Pons (tissue), 1 donor: ENCODE measurements at places on chromosomes 11 and 22.

- DNase-seq: no peak
Observed at GRCh38 chr22:30150212-30150611, 69.9 kb downstream of the HORMAD2 start.

- DNase-seq: no peak
Observed at GRCh38 chr11:70569618-70569890, 171.2 kb downstream of the CTTN start.

- DNase-seq: no peak
Observed at GRCh38 chr22:46653596-46653995, 33.4 kb downstream of the GRAMD4 start.

GRCh38 chr11:63915961-63916836 is 765 bp downstream of the RCOR2 start:
- no peak for DNase-seq

- no peak for DNase-seq
Observed at GRCh38 chr11:126225295-126225665, 13.7 kb downstream of the FAM118B start.

- peak; percentile 41 for DNase-seq
Observed at GRCh38 chr11:35058669-35059434, 80.1 kb upstream of the CD44 start.

- no peak for DNase-seq
Observed at GRCh38 chr11:8477680-8478079, 116.3 kb downstream of the STK33 start.

- no peak for DNase-seq
Observed at GRCh38 chr11:75269367-75269660, 28.7 kb downstream of the TPBGL start.

DNA sequence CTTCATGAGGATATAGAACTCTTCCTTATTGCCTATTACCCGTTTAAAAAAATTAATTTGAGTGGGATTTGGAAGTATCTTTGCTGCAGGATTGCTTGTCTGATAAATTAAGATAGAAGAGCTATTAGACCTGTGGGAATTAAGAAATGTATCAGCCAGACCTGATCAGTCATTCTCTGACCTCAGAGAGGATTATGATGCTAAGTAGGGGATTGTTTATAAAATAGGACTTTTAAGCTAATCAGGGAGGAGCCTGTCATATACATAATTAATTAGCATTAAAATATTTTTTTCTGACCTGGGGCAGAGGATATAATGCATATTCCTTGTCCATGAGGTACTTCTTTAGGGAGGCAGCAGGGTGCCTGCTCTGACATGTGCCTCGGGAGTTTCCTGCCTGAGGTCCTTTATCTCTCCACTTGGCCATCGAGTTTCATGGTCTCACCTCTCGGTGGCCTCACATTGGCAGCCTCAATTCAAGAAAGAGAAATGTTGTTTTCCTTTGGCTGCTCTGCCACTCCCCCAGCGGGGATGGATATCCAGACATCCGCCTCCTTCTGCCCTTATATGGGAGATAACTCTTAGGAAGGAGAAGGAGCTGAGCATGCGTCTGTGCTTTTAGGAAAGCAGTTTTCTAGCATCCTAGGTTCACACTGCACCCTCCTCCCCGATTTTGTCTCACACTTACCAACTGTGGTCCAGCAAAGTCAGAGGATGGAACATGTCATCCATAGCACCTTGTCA is 41.1 kb downstream of the DIXDC1 start:
- DNase-seq: peak; percentile 96

GRCh38 chr11:71450939-71451338 is 2.1 kb upstream of the NADSYN1 start:
- peak; percentile 31 for DNase-seq

DNA sequence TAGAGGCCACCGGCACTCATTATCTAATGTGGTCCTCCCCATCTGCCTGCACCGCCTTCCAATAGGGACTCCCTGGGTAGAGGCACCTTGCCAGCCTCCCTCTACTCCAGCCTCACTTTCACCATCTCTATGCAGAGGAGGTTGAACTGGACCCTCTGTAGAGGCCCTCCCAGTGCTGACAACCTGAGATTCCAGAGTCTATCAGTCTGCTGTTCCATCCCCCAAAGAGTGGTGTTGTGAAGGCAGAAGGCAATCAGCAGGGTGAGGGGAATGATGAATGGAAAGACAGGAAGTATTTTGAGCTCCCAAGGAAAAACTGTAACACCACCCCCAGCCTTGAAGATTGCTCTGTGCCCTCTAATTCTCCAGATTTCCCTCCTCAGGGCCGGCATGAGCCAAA is 77.9 kb downstream of the THAP12 start:
- DNase-seq: no peak

GRCh38 chr11:10641177-10641911 is 52.2 kb downstream of the IRAG1 start:
- no peak for DNase-seq

DNA sequence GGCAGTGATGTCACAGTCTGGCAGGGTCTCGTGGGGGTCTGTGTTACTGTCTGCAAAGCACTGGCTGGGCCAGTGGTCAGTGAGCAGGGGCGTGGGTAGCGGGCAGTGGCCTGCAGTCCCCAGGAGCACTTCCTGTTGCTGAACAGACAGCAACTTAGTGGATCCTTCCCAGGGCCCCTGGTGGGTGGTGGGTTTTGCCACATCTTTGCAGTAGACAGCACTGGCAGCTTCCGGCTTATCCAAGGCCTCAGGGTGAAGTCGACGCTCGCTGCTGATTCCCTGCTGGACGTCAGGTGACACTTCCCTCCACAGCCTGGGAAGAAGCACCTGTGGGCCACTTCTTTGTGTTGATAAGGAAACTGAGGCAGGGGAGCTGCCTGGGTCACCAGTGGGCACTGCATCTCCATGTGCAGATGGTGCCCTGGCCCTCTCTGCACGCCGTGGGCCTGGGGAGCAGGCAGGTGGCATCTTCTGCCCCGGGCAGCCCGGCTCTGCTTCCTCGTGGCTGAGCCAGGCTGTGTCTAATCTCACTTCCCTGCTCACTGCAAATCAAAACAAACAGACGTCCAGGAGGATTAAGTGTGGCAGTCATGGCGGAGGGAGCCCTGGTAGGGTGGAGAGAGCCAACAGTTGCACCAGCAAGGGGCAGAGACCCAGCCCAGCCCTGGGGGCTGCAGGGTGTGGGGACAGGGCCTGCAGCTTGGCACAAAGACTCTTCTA is 79.8 kb downstream of the KCNQ1 start:
- no peak for DNase-seq

GRCh38 chr11:5712507-5712906 is 22.9 kb downstream of the TRIM22 start:
- no peak for DNase-seq

DNA sequence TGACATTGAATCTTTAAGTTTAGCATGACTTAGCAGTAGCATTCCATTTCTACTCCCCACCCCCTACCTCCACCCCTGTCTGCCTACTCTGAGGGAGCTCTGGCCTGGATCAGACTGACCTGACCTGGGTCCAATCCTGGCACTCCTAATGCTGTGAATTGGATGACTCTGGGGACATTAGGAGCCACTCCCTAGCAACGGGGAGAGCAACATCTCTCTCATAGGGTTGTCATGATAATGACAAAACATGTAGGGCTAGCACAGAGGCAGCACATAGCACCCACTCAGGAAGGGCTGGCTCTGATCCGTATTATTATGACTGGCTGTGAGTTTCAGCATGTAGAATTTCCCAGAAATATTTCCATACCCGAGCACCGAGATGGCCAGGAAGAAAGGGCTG is 40.5 kb downstream of the CABIN1 start:
- DNase-seq: no peak

- DNase-seq: no peak
Observed at GRCh38 chr11:69385832-69386427, 92.0 kb downstream of the MYEOV start.

DNA sequence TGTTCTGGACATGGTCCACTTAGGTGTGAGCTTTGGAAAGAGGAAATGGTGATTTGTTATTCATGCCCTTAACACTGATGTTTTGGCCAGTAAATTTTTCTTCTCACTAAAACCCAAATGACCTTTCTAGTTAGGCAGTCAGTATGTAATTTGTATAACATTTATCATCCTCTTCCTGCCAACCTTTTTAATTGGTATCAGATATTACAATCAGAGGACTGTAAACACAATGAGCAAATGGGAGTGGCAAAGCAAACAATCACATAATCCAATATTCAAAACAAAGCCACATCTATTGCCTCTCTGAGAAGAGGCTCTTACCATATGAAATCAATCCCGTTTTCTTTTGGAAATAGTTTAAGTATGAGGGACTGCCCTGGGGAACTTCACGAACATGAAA is 49.1 kb downstream of the BBOX1 start:
- no peak for DNase-seq

GRCh38 chr11:104219096-104219495 is 55.1 kb upstream of the PDGFD start:
- no peak for DNase-seq

DNA sequence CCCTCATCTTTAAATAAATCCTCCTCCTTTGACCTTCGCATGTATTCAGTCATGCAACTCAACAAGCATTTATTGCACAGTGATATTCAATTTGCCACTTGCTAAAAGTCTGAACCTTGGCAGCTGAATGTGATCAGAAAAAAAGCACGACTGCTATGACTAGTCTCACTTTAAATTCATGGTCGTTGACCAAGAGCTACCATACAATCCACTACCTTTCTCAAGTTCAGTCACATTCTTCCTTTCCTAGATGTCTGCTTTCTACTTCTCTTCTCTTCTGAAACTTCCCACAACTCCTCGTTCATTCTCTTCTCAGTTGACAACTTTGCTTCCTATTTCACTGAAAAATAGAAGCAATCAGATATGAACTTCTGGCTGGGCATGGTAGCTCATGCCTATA is 2.0 kb upstream of the SAA1 start:
- no peak for DNase-seq

DNA sequence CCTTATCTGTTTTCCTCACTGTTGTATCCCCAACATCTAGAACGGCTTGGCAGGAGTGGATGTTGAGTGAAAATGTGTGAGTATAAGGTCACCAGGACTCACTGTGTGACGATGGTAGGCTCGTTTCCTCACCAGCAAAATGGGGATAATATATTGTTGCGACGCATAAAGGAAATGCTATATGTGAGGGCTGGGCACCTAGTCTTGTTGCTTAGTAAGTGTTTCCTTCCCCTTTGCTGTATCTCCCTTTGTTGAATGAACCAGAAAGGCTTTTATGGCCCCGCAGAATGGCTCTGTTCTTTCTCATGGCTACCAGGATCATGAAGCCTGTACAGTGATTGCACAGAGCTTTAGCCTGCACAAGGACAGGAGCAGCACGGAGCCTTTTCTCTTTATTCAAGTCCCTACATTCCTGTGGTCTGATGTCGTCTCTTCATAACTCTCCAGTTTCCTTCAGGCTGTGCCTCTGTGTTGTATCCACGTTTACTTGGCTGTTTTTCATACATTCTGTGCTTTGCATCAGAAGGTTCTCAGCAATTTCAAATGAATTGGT is 5.4 kb downstream of the TNRC6B start:
- no peak for DNase-seq

DNA sequence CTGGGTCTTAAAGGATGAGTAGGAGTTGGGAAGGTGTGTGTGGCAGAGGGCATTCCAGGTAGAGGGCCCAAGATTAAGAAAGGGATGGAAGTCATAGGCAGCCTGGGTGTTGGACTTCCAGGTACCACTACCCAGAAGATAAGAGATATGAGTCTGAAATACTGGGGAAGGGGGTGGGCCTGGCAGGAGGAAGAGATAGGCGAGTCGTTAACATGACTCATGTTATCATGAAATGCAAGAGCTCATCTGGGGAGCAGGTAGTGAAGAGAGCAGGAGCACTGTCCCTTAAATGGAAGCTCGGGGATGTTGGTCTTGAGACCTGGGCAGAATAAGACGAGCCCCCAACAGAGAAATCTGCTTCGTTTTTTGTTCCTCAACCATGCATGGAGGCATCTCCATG is 10.2 kb downstream of the ZC3H7B start:
- no peak for DNase-seq

- no peak for DNase-seq
Observed at GRCh38 chr22:45248832-45249561, 8.3 kb upstream of the KIAA0930 start.

- DNase-seq: no peak
Observed at GRCh38 chr11:86513746-86514373, 139.2 kb downstream of the CCDC81 start.

DNA sequence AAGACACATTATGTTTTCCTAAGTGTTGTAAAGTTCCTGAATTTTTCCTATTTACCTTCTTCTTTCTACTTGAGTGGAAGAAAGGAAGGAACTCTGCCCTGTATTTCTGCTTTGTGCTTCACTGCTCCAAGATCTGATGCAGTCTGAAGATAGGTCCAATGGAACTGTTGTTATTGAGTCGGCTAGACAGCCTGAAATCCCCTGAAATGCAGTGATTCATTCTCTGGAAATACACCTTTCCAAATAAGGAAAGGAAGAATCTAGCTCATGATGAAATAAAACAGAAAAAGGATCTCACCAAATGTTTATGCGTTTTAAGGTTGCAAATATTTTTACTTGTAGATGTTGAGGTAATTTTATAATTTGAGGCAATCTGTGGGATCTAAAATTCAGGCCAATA is 322.8 kb downstream of the GUCY1A2 start:
- no peak for DNase-seq

DNA sequence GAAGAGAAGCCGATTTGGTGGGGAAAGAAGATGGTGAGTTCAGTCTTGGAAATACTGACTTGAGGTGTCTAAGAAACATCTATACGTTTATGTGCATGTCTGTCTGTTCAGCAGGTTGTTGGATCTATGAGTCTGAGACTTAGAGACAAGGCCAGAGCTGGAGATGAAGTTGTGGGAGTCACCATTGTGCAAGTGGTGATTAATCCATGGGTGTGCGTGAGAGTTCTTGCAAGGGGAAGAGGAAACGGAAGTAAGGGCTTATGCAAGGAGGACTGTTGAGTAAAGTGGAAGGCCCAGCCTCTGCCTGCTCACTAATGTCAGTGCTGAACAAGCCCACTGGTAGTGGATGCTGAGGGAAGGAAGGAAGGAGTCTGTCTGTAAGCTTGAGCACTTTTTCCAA is 9.7 kb downstream of the TMEM45B start:
- DNase-seq: no peak

DNA sequence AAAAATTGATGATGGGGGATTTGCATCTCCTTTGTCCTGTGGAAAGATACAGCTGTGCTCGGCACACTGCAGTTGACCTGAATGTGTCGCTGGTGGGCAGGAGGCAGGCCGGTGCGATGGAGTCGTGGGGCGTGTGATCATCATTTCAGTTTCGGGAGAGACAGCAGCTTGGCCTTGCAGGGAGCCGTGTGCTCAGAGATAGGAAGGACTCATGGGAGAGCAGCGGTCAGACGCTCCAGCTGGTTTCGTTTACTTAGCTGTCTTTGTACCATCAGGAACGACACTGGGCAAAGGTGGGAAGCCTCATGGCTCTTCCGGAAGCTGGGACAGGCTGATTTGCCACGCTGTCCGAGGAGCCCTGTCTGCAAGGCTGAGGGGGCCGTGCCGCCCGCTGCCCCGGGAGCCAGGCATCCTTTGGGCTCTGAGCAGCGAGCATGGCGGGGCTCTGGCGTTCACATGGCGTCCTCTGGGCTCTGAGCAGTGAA is 32.7 kb downstream of the GRAMD4 start:
- DNase-seq: no peak

GRCh38 chr22:49936018-49936972 is 17.9 kb downstream of the CRELD2 start:
- DNase-seq: peak; percentile 73

GRCh38 chr11:60959431-60959830 is 7.5 kb upstream of the SLC15A3 start:
- DNase-seq: no peak

GRCh38 chr11:46116007-46116711 is 5.1 kb downstream of the PHF21A start:
- DNase-seq: no peak

GRCh38 chr22:44047891-44048301 is 23.8 kb downstream of the PARVB start:
- no peak for DNase-seq
